ENCODE measurements at places on chromosomes 2 and 18. TPM values are rescaled to one million over a fixed set of nuclear protein-coding genes. Genes with fewer than 3 reads are reported as not detected.

DNA sequence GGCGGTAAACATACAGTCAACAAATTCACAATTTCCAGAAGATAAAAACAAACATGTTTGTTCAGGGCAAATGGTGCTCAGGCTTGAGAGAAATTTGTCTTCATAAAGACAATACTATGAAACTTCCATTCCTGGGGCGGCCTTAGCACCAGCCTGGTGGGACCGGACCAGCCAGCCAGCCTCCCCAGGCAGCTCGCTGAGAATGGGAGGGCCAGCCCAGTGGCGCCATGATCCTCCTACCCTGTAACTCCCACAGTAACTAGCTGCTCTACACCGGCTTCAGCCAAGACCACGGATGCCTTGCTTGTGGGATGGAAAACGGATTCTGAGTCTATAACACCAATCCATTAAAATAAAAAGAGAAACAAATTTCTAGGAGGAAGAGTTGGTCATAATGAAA is 24.2 kb upstream of the FHOD3 start:
- DNase-seq: no peak

The CHAC2 gene
- total RNA-seq: 17.2 TPM

DNA sequence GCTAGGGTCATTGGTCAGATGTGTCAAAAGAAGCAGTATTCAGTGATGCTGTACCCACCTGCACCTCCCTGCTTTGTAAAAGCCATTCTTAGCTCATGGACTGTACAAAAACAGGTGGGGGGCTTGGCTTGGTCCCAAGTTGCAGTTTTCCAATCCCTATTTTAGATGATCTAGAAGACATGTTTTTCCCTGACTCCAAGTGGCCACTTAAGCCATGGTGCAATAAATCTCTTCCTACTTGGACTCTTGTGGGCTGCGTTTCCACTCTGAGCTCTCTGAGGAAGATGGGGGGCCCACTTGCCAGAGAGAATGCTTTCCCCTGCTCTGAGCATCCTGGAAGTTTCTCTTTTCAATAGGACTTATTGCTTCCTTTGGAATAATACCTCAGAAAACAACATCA is 57.0 kb upstream of the SPP2 start:
- DNase-seq: no peak

DNA sequence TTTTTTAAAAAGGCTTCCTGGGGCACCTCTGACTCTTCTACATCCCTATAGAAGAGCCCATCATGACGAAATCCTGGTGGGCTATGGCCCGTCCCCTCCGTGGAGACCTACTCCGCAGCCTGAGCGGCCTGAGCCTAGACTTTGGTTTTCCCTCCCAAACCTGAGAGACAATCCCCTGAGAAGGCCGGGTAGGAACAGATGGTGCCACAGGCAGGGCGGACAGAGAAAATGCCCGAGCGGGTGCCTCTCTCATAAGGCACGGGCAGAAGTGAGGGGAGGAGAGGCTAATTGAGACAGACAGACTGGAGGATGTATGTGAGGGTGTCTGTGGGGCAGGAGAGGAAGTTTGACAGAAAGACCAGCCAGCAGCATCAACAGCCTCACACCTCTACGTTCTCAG is 20.2 kb upstream of the SFXN5 start:
- no peak for DNase-seq

The DAW1 gene
- 5.2 TPM for total RNA-seq

The RTKN gene
- total RNA-seq: 5.4 TPM

The PRADC1 gene
- 30.8 TPM for total RNA-seq

- DNase-seq: no peak
These were observed 148.7 kb upstream of the ITGA6 start for GRCh38 chr2:172278667-172279066.

The ACAA2 gene
- total RNA-seq: 93.8 TPM

GRCh38 chr2:226190479-226191252 is 609.0 kb downstream of the IRS1 start:
- DNase-seq: peak; percentile 9

The CAPN14 gene
- total RNA-seq: 0.11 TPM

The UCN gene
- 0.11 TPM for total RNA-seq

The TMEM163 gene
- 0.34 TPM for total RNA-seq

DNA sequence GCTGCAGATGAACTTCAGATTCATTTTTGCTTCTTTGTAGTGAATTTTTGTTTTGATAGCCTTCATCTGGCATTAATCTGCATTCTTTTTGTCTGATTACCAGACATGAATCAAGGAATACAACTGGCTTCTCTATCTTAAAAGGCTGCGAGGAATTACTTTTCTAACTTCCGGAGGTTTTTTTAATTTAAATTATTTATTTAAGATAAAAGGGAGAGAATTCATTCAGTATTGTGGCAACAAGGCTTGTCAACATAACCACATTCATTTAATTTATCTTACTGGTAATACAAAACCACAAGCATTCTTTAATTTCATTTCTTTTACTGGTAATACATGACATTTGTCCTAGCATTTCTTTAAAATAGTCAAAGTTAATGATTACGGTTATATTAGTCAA is 36.0 kb downstream of the CSRNP3 start:
- no peak for DNase-seq

GRCh38 chr18:11994703-11995444 is 13.6 kb downstream of the IMPA2 start:
- peak; percentile 55 for DNase-seq

- no peak for DNase-seq
These were observed 279.5 kb upstream of the PKDCC start for GRCh38 chr2:41768310-41768709.
